ENCODE measurements at places on chromosomes 3 and 15.
A peak's percentile ranks its signal among the peaks of the same experiment; 100 is the strongest.

DNA sequence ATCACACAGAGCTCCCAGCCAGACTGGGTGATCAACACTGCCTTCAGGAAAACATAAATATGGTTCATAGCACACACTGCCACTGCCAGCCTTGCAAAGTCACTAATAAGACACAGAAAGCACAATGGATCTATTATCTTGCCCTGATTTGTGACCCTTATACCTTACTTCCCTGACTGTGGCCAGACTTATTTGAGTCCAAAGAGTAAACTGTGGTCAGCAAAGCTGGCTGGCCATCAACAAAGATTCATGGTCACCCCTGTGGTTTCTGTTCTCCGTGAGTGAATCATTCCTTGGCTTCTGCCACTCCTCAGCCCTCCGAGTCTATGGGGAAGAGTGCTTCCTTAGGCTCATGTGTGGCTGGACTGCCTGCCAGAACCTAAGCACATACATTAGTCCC lies 437.7 kb downstream of the RAP2B start:
- DNase-seq = no peak

DNA sequence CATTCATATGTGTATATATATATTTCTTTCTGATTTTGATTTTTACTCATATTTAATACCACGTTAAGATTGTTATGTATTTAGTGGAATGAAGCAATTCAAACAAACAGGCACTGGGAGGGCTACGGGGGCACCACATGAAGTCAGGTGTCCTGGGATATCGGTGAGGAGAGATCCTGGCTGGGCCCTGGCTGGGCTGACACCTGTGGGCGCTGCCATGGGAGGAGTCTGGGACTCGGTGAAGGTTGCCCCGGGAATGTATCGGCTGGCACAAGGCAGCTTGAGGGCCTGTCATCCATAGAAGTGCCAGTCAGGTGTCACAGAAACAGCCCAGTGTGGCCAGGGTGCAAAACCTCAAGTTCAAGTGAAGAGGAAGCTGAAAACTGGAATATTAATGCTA lies 766.9 kb upstream of the ARPP21 start:
- no peak for DNase-seq

- no peak for DNase-seq
Observed at GRCh38 chr15:100987143-100987542, 68.0 kb downstream of the LRRK1 start.

DNA sequence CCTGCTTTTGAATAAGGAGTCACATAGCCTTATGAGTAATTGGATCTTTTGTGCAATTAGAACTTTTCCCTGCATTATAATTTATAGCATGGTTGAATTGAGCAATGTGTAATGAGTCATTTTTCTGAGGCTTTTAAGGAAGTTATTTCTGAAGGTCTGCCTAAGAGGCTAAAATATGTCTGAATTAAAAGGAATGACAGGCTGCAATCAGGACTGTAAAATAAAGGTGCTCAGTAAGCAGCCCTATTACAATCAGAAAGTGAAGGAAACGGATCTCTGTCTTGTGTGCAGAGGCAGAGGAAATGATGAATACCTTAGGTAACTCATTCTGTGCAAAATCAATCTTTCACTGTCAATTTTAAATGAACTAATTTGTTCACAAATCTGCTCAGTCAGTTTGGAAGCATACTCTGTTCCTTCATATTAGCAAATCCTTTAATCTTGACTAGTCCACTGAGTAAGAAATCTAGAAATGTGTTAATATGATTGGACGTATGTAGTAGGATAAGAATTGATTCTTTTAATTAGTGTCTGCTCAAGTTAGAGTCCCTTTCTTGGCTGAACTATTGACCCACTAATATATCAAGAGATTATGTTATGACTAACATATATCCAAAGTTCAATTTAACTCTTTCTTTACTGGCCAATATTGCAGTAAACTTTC lies 290.1 kb downstream of the ZIC1 start:
- no peak for DNase-seq

GRCh38 chr3:112582244-112582874 lies 20.5 kb downstream of the SLC35A5 start:
- DNase-seq = peak; percentile 41

DNA sequence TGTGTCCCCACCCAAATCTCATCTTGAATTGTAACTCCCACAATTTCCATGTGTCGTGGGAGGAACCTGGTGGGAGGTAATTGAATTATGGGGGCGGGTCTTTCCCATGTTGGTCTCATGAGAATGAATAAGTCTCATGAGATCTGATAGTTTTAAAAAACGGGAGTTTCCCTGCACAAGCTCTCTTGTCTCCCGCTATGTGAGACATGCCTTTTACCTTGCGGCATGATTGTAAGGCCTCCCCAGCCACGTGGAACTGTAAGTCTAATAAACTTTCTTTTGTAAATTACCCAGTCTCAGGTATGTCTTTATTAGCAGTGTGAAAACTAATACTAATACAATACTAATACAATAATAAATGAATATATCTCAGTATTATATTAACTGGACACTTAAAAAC lies 9.9 kb upstream of the YEATS2 start:
- DNase-seq = no peak

- no peak for DNase-seq
Observed at GRCh38 chr15:78105476-78106241, 13.3 kb downstream of the SH2D7 start.

DNA sequence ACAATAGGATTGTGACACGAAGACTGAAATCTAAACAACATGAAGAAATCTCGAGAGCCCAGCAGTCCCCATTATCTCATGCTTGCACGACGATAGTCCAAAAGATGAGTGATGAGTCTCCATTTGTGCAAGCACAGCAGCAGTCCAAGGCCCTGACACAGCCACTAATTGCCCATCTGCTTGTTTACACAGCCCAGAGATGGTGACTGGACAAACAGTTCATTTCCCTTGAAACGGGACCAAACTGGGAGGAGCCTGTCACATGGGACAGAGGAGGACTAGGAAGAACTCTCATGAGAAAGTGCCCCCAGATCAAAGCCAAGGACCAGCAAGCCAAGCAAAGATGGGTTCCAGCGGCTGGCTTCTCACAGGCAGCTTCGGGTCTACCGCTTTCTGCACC lies 121.0 kb downstream of the GREM1 start:
- no peak for DNase-seq

DNA sequence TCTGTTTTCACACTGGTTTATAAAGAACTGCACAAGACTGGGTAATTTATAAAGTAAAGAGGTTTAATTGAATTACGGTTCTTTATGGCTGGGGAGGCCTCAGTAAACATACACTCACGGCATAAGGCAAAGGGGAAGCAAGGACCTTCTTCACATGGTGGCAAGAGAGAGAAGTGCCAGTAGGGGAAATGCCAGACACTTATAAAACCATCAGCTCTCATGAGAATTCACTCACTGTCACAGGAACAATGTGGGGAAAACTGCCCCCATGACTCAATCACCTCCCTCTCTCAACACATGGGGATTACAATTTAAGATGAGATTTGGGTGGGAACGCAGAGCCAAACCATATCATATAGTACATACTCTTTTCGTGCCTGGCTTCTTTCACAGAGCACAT lies 42.4 kb downstream of the MAP2K1 start:
- DNase-seq = no peak

- DNase-seq = peak; percentile 29
Observed at GRCh38 chr3:58414538-58415197, 19.0 kb downstream of the PDHB start.

- DNase-seq = no peak
Observed at GRCh38 chr15:85312486-85312885, 67.9 kb upstream of the AKAP13 start.

DNA sequence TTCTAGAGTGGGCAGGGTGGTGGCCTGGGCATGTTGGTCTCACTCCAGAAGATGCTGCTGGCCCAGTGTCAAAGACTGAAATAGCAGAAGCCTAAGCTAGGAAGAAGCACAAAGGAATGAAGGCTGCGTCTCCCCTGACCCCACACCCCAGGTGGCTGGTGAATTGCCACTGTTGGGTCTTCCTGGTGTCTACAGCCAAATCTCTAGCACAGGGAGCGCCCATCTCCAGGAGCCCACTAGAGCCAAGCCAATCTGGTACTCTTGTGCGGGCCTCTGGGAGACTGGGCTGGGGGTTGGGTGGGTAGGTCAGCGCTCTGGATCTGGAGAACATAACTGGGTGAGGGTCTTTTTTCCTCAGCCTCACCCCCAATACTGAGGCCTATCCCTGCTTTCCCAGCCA lies 894 bp downstream of the TUSC2 start:
- DNase-seq = no peak

DNA sequence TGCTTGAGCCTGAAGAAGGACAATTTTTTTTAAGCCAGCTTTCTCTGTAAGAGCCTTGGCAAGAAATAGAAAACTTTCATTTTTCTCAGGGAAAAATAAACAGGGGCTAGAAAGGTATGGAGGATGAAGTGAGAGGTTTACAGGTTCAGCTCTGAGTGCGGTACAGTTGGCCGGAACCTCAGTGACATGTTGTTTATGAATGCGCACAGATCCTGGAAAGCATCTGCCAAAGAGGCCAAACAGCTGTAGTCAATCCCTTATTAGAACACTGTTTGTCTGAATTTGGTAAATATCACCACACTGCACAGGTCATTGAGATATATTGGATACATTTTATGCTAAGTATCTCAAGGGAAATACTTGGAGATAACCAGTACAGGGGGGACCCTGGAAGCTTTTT lies 561.8 kb upstream of the MDFIC2 start:
- DNase-seq = no peak

GRCh38 chr3:138297059-138297607 lies 32.5 kb downstream of the NME9 start:
- no peak for DNase-seq

DNA sequence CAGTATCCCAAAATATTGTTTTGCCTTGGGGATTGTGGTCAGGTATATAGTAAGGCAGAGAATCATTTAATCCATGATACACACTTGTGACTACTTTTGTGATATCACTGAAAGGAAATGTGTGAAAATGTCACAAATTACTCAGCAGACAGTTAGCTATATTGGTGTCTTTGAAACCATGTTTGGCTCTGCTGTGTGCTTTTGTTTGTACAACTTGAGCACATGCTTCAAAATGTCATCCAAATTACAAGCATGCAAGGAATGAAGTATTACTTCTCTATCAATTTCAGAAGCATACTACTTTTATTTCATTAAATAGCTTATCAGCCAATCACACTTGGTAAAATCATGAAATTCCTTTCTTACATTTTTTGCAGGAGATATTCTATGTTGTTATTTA lies 619.0 kb upstream of the AGTR1 start:
- no peak for DNase-seq

- no peak for DNase-seq
Observed at GRCh38 chr3:46370839-46371518, at the start of gene CCR5. Gene CCR5, plus strand, starts transcription at chr3:46370946. Its CDS starts 1,957 bp downstream, at chr3:46372903.

DNA sequence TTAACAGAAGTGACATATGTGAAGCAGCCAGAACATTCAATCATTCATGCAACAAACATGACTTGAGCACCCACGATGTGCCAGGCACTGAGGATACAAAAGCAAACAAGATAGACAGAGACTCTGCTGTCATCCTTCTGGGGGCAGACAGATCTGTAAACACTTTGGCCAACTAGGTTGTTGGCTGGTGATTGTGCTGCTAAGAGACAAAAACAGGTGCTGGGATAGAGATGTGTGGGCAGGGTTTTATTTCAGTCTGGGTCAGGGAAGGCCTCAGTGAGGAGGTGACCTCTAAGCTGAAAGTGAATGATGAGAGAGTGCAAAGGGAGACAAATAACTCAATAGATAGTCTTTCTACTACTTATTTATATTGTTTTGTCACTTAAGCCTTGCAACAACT lies 147.0 kb upstream of the VEPH1 start:
- no peak for DNase-seq

DNA sequence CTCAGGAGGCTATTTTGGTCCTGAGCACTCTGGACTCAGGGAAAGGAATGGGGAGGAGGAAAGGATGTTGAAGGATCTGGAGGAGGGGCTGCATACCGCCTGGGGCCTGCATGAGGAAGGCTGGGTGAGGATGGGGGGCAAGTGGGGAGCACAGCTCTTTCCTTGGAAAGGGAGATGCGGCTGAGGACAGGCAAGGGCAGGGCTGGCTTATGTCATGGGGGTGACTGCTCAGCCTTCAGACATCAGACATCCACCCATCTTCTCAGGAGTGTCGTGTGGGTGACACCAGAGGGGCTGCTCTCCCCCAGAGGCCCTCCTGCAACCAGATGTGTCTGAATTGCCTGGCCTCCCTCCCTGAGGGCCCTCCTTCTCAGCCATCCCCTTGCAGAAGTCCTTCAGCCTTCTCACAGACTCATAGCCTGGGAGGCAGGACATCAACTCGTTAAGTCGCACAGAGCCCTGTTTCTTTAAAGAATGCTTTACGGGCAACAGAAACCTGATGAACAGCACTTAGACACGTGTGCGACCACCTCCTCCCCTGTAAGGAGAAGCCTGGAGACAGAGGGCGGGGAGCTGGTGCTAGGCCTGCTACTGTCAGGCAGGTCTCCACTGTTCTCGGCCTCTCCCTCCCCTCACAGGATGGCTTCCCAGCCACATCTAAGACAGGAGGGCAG lies 252.3 kb downstream of the OCA2 start:
- no peak for DNase-seq

DNA sequence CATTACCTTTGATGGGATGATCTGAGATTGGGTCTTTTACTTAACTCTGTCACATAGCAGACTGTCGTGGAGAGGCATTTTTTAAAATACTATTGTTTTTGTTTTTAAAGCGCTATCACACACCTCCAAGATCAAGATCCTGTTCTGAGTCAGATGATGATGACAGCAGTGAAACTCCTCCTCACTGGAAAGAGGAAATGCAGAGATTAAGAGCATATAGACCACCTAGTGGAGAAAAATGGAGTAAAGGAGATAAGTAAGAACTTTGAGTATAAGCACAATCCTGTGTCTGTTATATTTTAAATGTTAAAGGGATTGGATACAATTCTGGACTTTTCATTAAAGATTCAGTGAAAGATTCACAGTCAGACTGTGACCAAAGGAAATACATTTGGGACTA lies 18.4 kb upstream of the ZBTB47 start:
- no peak for DNase-seq

DNA sequence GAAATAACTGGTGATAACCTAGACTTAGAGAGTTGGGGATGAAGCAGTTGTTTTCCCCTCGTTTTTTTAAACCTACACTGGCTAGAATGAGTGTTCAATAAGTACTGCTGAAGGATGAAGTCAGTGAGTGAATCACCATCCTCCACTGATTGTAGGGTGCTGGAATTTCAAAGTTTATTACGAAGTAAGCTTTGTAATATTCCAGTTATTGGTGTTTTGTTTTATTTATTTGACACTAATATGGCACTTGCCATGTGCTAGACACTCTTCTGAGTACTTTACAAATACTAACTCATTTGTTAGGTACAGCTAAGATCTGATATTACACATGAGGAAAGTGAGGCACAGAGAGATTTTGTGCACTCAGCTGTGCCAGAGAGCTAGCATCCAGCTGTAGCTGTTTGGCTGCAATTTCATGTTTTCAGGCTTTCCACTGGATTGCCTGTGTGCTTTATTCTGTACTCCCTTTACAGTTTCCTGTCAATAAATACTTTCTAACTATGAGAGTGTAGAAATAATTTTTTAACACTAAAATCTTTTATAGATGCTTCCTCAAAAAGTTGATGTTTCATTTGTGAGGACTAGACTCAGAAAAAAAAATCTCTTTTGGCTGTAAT lies 5.8 kb downstream of the MAP2K5 start:
- DNase-seq = no peak

GRCh38 chr15:88881775-88882174 lies 13.6 kb downstream of the HAPLN3 start:
- no peak for DNase-seq
